ENCODE measurements at places on chromosomes 12 and 14.

DNA sequence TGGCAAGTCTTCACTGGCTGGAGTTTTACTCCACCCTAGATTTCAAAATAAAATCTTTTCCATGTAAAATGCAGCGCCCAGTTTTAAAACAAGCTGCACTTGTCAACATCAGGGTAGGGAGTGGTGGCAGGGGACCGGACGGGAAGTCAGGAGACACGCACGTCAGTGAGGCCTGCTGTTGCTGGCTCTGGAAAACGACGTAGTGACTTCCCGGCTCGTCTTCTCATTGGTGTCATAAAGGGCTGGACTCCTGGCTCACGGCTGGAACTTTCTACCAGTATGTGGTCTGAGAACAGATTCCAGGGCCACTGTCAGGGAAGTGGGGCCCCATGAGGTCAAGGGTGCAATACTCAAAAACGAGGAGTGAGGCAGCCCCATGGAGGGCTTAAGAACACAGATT is 64.2 kb upstream of the FOXN3 start:
- DNase-seq, result no peak

DNA sequence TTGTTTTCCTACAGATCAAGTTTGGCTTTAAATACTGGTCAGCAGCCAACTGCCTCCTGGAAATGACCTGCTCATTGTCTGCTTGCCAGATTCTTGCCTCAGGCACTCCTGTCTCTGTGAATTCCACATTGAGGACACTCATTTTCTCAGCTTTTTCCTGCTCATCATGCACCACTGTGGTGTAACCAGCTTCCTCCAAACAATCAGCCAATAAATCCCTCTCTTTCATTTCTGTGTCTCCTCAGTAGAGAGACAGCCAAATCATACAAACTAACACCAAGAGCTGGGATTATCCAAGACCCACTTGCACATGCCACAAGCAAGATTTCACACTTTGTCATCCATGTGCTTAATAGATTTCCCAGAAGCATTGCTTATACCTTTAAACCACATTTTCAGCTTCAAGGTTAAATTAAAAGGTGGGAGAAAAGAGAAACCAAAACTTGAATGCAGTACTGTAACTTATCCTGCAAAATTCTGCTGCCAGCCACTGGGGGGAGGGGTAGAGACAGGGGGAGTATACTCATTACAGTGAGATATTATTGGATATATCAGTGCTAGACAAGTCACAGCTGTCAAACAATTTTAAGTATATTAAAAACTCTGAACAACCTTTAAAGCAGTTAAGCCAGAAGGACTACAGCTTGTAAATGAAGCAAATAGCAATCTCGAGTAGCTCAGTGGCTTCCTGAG is 105.0 kb downstream of the PPP2R5E start:
- DNase-seq, result no peak

DNA sequence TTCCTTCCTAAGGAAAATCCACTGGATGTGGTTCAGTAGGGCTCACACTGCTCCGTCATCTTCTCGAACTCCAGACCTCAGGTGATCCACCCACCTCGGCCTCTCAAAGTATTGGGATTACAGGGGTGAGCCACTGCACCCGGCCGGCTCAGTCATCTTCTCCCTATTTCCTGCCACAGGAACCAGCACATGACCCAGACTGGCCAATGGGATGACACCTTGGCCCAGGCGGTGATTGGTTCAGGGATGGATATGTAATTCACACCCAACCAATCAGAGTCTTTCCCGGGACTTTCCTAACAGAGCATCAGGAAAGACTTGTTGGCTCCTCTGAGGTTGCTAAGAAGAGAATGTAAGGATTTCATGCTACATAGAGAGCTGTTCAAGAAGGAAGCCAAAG is 19.2 kb upstream of the C12orf76 start:
- no peak for DNase-seq

- DNase-seq, result peak; percentile 77
These were observed 6.3 kb downstream of the TNFRSF1A start for GRCh38 chr12:6335451-6336078.
